ENCODE measurements at places on chromosomes 2 and 18.

- peak; percentile 62 for DNase-seq
Observed at GRCh38 chr2:64311948-64312621, 141.9 kb upstream of the LGALSL start.

DNA sequence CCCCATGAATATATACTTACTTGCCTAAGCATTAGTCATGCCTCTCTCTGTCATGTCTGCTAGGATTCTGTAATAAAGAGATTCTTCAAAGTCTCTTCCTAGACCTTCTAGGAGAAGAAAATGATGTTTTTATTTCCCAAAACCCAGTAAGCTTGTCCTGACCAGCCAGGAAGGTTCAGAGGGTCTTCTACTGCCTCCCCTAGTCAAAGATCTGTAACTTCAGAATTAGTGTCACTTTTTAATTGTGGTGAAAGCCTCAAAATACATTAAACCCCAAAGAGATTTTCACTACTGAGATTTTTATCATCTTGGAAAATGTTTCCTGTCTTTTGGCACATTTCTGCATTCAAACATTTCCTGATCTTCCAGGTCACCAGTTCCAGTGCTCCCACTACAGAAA lies 232.9 kb upstream of the STK17B start:
- no peak for DNase-seq

DNA sequence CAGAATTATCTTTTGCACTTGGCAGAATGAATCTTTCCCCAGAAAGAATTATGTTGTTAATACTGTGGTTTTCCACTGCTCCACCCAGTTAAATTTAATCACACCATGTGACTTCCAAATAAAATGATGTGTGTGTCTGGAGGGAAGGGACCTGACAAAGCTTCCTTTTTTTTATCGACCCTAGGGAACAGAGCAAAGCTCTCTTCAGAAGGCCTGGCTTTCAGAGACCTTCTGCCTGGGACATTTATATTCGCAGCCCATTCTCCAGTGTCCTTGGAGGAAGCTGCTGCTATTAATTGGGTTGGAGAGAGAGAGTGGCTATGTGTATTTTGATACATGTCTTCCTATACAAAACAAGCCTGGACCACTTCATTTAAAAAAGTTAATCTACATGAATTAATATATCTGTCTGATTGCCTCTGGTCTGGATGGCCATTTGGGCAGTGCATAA lies 233.7 kb downstream of the PRKCE start:
- no peak for DNase-seq

GRCh38 chr2:10916953-10917352 lies 5.2 kb downstream of the KCNF1 start:
- DNase-seq, result no peak

- no peak for DNase-seq
Observed at GRCh38 chr2:176158186-176158591, 1.1 kb downstream of the HOXD3 start.

- DNase-seq, result no peak
Observed at GRCh38 chr18:68734308-68734707, 19.4 kb upstream of the TMX3 start.

DNA sequence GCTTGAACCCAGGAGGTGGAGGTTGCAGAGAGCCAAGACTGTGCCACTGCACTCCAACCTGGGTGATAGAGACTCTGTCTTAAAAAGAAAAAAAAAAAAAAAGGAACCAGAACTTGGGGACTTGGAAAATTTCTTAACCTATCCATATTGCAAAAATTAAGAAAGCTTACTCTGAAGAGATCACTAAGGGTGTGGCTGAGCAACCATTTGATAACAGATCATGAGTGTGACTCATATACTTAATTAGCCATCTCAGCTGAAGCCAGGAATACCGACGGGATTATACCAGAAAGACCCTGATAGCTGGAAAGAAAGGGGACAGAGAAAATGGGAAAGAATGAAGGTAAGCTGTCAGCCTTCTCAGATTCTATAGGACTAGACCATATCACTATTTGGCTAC lies 7.1 kb upstream of the ADD2 start:
- no peak for DNase-seq

- DNase-seq, result peak; percentile 34
Observed at GRCh38 chr2:170770008-170770605, at the start of gene ERICH2. ERICH2 (plus strand) TSS chr2:170770378; CDS start chr2:170770682, 304 bp downstream.

GRCh38 chr18:5425721-5426120 lies 118.1 kb downstream of the EPB41L3 start:
- DNase-seq, result no peak

- DNase-seq, result no peak
Observed at GRCh38 chr2:100887713-100888495, 68.0 kb downstream of the NPAS2 start.

DNA sequence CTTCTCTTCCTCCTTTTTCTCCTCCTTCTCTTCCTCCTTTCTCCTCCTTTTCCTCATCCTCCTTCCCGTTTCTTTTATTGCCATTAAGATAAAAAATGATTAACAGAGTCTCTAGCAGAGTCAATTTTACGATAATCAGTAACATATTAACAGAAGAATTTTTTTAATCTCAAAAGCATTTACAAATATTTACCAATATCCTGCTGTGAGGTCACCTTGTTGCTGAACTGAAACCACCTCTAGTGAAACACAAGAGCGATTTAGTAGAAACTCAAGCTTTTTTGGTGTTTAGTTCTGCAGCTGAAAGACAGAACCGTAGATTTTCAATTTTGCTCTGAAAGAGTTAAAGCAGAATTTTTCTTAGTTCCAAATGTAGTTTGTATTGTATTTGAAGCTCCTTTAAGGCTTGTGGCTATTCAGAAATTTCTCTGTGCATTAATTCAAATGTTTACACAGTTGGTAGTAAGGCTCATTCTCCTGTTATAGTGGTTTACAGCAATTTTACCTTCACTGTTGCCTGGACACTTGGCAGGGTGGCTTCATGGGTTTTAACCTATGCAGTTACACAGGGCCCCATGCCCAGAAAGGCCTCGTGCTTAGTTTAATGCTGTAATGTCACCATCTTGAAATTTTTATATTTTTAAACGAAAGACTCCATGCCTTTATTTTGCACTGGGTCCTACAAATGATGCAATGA lies 1106.6 kb upstream of the FAM98A start:
- DNase-seq, result no peak

DNA sequence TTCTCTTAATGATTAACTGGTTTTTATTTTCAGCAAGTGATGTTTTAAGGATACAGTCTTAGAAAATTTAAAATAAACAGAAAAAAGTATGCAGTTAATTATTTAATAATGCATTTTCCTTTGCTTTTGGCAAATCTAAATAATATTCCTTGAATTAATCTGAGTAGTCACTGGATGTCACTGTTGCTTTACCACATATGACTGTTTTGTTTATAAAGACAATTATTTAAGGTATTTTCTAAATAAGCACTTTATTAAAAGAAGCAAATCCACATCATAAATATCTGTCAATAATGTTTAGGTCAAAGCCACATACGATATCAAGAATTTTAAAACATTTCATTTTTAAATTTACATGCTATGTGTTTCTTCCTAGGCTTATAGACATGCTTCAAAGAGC lies 40.6 kb upstream of the TFPI start:
- DNase-seq, result no peak

- DNase-seq, result no peak
Observed at GRCh38 chr2:159571540-159572260, 44.6 kb downstream of the BAZ2B start.

- no peak for DNase-seq
Observed at GRCh38 chr2:47119001-47119400, 36.1 kb downstream of the STPG4 start.

DNA sequence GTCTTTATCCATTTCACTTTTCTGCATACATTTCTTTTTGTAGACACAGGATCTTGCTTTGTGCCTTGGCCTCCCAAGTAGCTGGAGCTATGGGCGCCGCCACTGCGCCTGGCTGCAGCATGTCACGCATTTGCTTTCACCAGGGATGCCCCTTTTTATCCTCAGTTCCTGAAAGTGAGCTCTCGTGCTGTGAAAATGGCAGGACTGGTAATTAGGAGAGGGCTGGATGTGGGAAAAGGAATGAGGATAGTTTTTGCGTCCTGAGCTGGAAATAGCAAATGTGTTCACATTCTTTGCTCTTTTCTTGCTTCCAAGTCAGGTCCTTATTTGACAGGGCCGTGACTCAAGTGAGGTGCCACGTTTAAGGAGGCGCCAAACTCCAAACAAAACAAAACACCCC lies 104.6 kb downstream of the LDLRAD4 start:
- no peak for DNase-seq

- DNase-seq, result no peak
Observed at GRCh38 chr2:71309-72035, 25.2 kb upstream of the FAM110C start.

GRCh38 chr18:49655266-49656072 lies 93.6 kb downstream of the LIPG start:
- DNase-seq, result no peak

DNA sequence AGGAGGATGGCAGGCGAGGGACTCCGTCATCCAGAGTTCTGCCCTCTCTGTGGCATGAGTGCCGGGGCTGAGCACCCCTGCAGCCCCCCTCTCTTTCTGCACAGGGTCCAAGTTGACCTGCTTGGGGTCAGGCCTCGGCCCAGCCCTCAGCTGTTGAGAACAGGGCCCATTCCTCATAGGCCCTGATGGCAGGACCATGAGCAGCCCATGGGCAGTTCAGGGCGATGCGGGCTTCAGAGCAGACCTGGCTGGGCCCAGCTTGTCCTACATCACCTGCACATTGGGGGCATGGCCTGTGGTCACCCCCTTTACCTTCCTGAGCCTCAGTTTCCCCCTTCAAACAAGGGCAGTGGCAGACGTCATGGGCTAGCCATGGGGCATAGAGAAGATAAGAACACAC lies 238.1 kb downstream of the SEPTIN10 start:
- DNase-seq, result no peak

DNA sequence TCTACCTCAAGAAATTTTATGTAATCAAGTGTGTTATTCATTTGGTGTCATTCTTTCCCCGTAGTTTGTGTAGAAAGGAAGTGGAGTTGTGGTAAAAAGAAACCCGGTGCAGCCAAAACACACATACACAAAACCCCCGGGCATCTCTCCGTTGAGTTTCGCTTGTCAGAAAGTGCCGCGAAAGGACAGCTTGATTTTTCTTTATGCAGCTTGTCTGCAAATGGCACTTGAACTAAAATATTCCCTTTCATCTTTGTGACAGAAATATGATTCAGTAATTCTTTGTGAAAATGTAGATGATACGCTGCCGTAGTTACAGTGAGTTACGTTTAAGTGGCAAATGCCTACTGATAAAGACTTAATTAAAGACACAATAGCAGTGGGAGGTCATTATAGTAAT lies 268.8 kb upstream of the SPRED2 start:
- DNase-seq, result no peak

DNA sequence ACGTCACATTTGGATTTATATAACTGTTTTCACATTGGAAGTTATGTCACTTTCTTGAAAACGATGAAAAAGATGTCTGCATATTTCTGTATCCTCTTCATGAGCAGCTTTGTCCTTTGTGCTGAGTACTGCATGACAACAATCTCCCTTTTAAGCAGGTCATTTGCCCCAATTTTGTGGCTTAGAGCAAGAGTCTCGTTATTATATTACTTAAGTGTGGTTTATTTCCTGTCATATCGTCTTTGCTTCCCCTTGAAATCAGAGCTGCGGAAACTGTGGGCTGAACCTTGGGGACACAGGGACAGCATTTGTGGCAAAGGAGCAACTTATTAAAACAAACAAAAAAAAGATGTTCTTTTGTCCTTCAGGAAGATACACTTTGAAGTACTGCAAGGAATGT lies 254.0 kb upstream of the DSEL start:
- DNase-seq, result no peak

GRCh38 chr2:181371195-181371594 lies 86.0 kb upstream of the ITGA4 start:
- no peak for DNase-seq

DNA sequence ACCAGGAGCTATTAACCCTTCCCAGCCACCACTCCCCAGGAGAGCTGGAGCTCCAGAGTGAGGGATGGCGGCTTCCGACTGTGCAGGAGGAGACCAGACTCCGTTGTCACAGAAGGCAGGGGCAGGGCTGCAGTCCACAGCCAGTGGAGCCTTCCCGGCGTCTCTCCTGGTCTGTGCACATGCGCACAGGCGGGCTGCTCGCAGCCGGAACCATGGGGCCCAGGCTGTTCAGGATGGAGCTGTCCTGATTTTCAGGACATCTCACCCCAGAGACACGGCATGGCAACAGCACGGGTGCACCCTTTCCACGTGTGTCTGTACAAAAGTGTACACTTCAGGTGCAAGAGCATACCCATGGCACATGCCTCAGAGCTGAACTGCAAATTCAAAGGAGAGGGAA lies 28.9 kb downstream of the EIPR1 start:
- DNase-seq, result no peak

GRCh38 chr2:228407821-228408220 lies 226.3 kb upstream of the SPHKAP start:
- no peak for DNase-seq
